ENCODE measurements at places on chromosomes 7 and 10.

DNA sequence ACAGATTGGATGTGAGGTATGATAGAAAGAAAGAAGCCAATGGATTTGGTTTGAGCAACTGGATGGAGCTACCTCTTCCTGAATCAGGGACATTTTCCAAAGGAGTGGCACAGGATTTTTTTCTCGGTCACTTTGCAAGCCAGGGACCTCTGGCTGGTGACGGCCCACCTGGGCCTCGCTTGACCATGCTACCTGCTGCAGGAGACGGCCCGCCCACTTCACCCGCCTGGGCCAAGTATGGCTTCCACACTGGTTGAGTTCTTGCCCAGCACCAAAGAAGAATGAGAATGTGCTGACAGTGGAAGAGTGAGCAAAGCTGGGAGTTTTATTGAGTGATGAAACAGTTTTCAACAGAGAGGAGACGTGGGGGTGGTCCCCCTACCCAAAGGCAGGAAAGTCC, 24.5 kb upstream of the SH3PXD2A start:
- no peak for DNase-seq

DNA sequence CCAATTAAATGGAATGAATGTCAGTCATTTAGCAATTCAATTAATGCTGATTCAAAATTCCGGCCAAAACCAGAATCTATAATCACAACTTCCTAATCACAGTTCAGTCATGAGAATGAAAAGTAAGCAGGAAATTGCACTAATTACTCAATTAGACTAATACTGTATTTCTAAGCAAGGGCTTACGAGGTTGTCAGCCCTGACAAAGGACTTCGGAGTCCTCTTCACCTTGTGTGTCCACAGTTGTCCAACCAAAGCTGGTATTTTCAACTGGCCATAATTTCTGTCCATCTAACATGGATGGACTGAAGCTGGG, 17.4 kb downstream of the CPA1 start:
- DNase-seq, result no peak

- no peak for DNase-seq
These were observed 6.2 kb downstream of the PIK3AP1 start for GRCh38 chr10:96714031-96714590.

DNA sequence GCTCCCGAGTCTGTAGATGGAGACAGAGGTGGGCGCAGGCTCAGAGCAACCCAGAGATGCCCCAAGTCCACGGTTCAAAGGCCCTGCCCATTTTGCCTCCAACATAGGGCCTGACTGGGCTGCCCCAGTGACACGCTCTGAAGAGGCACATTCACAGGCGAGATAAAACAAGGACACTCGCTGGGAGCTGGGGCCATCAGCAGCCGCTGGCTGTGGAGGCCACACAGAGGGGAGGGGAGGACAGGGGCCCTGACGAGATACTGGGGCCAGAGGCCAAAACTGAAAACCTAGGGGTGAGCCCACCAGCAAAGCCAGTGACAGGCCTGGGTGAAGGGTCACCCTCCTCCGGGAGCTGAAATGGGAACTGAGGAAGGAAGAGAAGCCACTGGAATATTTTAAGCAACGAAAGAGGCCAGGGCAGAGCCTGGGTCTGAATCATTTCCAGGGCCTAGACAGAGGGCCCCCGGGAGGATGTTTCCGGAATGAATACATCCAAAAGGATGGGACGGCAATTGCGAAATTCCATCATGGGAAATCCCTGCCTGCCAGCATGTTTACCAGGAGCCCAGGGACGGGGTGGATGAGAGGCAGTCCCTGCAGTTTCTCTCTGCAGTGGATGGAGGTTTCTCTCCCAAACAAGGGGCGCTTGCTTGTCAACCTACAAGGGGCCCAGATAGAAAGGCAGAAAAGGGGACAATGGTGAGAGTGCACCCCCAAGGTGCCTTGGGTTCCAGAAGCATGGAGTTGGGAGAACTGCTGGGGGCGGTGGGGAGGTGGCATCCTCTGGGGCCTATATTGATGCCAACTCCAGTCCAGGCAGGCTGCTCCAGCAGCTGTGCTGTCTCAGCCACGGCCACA, 29.0 kb upstream of the HSPA12A start:
- DNase-seq, result peak; percentile 83

- no peak for DNase-seq
These were observed 489.2 kb downstream of the ZNF33B start for GRCh38 chr10:42149027-42149700.

- no peak for DNase-seq
These were observed 34.4 kb upstream of the ZMIZ1 start for GRCh38 chr10:79034271-79034876.

- DNase-seq, result no peak
These were observed 140.4 kb upstream of the AUTS2 start for GRCh38 chr7:69457595-69458504.

Measured in GM04503 (cell line).